ENCODE measurements at places on chromosomes 11 and 22.

GRCh38 chr11:75673977-75674582 is 5.2 kb upstream of the MAP6 start:
- DNase-seq, result peak; percentile 32

GRCh38 chr22:28009272-28009827 is 90.3 kb upstream of the PITPNB start:
- peak; percentile 80 for DNase-seq

DNA sequence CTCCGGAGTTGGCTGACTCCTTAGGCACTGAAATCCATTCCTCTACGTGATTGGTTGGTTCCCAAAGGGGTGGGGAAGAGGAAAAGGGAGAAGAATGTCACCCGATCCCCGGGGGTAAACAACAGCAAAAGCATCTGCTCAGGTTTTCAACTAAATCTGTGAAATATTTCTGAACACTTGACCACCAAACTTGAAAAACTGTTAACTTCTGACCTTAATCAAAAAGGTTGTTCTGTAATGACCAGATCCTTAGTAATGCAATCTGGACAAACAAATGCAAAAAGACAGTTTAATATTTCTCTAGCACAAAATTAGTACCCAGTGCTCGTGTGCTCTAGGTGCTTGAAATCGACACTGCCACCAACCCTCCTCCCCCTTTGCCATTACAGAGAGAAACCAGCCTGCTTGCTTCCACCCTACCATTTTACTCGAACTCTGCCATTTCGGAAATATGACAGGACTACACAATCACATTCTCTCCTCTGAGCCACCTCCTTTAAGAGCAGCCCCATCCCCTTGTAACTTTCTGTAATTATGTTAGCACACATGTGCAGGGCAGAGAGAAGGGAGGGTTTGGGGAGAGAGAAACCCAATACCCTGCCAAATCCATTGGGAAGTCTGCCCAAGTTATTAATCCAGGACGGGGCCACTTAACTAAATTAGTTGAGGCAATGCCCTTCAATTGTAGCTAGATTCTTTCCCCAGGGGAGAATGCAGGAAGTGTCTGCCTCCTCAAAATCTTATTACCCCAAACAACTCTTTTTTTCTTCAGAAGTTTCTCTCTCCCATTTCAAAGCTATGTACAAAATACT is 113.8 kb downstream of the RBFOX2 start:
- DNase-seq, result peak; percentile 92

- DNase-seq, result no peak
These were observed 274.4 kb downstream of the C11orf87 start for GRCh38 chr11:109696191-109696897.

GRCh38 chr22:35622191-35622913 is 5.2 kb upstream of the MB start:
- no peak for DNase-seq

GRCh38 chr11:102955624-102956023 is at the start of gene MMP13:
MMP13 (minus strand) TSS chr11:102955732; CDS start chr11:102955705, 27 bp downstream.
- no peak for DNase-seq

DNA sequence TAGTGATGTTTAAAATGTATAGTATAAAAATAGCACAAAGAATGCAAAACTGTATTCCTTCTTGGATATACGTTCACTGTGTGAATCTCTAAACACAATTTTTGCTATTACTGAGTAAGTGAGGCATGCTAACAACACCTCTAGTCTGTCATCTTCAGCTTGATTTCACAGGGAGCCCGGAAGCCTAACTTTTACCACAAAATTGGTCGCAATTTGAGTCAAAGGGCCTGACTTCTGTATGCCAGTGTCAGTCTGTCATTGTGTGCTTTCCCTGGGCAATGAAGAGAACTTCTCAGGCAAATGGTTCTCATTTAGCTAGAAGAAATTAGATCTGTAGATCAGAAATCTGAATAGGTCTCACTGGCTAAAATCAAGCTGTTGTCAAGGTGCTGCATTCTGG is 1059.5 kb downstream of the FAM181B start:
- DNase-seq, result no peak

DNA sequence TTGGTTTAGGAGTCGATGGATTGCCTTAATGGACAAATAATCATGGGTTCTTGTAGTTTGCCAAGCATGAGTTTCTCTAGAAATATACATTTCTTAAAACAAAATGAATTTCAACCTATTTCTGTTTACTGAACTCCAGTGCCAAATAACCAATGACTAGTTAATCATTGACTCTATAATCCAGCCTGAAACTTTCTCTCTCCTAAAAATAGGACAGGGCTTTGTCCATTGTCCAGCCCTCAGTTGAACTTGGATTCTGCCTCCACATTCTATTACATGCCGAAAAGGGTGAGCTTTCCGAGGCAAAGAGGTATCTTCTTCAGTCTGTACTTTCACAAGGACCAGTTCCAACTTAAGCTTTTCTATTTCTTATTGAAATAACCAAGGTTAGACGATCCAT is 23.2 kb upstream of the CAT start:
- no peak for DNase-seq

DNA sequence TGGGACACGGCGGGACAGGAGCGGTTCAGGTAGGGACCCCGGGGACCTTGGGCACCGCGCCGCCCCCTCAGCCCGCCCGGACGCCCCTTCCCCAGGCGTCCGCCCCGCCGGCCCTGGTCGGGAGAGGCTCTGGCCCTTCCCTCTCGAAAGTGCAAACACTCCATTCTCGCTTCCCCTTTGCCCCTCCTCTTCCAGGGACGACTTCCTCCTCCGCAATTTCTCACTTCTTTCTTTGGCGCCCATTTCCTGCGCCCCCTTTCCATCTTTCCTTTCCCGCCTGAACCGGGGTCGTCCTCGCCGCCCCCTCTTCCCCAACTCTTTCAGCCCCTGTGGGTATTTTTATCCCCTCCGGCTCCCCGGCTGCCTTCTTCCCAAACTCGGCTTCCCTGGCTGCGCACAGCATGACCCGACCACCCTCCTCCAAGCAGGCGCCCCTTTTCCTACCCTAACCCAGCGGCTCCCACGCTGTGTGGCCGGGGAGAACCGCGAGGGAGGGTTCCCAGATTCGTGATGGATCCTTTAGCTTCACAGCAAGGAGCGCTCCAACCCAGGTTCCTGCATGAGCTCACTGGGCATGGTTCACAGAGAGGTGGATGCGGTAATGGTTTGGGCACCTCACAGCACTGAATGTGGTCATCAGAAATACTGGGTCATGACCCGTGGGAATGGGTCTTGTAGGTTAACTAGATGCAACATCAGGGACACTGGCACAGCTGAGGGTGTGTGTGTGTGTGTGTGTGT is 689 bp downstream of the RAB39A start:
- no peak for DNase-seq

DNA sequence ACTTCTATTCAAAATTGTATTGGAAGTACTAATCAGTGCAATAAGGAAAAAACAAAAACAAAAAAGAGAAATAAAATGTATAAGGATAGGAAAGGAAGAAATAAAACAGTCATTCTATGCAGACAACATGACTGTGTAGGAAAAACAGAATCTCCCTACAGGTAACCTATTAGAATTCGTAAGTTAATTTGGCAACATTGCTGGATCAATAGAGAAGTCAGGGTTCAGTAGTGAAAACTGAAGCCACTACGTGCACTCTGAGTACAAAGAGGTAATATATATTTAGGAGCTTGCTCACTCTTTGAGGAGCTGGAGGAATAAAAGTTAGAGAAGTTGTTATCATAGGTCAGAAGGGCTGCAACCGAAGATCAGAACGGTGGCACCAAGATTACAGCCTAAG is 84.0 kb upstream of the BMAL1 start:
- no peak for DNase-seq

- no peak for DNase-seq
These were observed 119.4 kb downstream of the BLID start for GRCh38 chr11:121996574-121996973.

- no peak for DNase-seq
These were observed 26.4 kb downstream of the PDE3B start for GRCh38 chr11:14669958-14670357.

- no peak for DNase-seq
These were observed 1430.0 kb downstream of the BRD1 start for GRCh38 chr22:48397531-48398180.

- no peak for DNase-seq
These were observed 45.3 kb downstream of the GDPD5 start for GRCh38 chr11:75480185-75481175.

- no peak for DNase-seq
These were observed 67.3 kb downstream of the TRPC6 start for GRCh38 chr11:101516546-101516945.

- DNase-seq, result no peak
These were observed 6.4 kb downstream of the MOB2 start for GRCh38 chr11:1480191-1480554.

GRCh38 chr11:62372871-62373270 is 35.6 kb downstream of the ASRGL1 start:
- DNase-seq, result no peak

DNA sequence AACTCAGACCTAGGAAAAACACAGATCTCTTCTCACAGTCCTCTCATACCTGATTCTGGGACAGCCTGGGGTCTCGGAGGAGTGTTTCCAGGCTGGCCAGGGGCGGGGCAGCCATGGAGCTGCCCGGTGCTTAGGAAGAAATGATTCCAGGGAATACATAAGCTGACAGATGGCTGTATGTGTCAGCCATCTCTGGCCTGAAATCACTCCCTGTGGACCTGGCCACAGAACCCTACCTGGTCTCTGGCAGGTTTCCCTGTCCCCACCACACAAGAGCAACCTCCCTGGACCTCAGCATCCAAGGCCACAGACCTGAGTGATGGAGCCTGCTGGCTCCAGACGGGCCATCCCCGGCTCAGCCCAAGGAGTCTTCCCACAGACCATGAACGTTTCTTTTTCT is 10.0 kb downstream of the GGA1 start:
- no peak for DNase-seq

GRCh38 chr11:131851964-131852755 is 481.7 kb downstream of the NTM start:
- DNase-seq, result no peak

- DNase-seq, result no peak
These were observed 8.3 kb downstream of the TSPO start for GRCh38 chr22:43159484-43160178.

GRCh38 chr11:126473269-126473668 is 117.8 kb downstream of the ST3GAL4 start:
- no peak for DNase-seq

GRCh38 chr11:41497974-41498373 is 38.5 kb upstream of the LRRC4C start:
- DNase-seq, result no peak

DNA sequence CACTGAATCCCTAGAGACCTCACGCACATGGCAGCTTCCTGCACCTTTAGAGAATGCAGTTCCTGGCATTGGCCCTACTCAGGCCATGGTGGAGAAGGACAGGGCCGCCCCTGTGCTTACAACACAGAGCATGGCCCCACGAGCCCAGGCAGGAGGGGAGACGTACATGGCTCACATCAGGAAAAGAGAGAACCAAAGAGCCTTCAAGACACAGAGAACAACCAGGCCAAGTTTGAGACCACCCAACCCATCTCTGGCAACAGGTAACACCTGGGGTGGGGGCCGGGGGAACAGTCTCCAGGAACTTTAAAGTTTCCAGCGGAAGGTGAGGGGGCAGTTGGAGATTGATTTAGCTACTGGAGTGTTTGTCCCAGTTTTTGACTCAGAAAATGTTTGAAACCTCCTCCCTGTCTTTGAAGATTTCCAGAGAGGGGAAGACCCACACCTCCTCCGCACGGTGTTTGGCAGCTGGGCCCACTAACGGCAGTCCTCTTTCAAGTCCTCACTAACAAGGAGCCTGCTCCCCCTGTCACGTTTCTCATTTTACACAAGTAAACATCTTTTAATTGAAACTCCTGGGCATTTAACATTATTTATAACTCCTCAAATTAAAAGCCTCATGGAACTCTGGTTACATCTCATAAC is 1423.8 kb downstream of the TBC1D22A start:
- no peak for DNase-seq

DNA sequence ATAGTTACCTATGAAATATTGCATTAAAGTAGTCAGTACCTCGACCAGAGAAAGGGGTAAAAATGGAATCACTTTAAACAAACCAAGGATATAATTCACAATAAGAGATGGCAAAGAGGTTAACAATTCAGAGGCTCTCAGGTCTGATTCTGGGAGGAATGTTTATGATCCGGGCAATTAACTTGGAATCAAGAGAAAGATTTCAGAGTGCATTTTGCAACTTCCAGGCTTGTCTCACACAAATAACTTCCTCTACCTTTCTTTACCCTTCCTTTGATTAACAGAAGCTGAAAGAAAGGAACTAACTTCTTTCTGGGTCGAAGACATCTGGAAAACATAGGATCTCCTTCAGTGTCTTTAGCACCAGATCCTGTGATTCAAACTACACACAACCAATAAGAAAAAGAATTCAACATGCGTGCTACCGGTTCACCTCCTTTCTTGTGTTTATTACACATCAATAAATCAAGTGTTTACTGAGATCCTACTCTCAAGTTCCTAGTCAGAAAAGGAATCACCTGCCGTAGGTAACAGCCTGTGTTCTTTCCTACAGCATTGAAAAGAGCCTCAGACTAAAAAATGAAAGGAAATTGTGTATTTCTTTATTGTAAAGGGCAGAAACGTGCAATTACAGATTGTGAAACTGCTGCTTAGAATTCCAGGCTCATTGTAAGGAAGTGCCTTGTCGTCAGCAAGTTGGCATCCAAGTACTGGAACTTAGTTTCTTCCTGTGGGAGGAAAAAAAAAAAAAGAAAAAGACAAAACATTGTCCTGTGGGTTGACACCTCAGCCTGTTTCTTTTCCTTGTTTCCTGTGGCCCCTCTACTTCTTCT is 29.5 kb downstream of the CARD18 start:
- peak; percentile 63 for DNase-seq

GRCh38 chr11:10541561-10541930 is 559 bp upstream of the RNF141 start:
- no peak for DNase-seq

DNA sequence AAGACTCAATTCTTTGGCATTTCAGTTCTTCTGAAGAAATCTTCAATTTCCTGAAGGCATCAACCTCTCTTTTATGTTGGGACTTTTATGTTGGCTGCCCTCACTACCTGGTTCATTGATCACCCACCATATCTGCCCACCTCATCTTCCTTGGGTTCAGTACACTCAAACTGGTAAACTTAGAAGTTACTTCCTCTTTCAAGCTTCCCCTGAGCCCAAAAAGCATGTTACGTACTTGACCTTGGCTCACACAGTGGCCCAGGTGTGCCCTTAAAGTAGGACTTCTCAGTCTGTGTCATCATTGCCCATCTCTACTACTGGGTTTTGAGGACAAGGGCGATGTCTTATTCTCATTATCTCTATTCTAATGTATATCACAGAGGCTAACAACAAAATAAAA is 86.1 kb downstream of the GRIA4 start:
- DNase-seq, result no peak

Measured in fibroblast of villous mesenchyme (primary cell).